ENCODE measurements at places on chromosomes 5 and 9.
A peak's percentile ranks its signal among the peaks of the same experiment; 100 is the strongest.

- DNase-seq = no peak
Measured at GRCh38 chr5:51203598-51203997, 179.7 kb upstream of the ISL1 start.

DNA sequence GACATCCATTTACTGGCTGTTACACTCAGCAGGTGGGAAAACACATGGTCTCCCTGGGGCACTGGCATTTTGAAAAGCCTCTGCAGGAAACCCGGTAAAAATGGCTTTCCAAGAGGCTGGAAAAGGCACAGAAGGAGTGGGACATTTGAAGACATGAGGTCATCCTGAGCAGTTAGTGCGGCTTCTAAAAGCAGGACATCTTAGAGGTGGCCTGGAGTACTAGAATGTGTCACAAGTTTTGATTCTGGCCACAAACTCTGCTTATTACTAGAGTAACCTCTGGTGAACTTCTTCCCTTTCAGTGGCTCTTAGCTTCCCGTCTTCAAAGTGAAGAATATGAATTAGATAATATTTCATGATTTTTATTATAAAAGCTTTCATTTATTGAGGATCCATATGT, 423.0 kb upstream of the BRINP1 start:
- DNase-seq = no peak

GRCh38 chr5:107807431-107807830, 136.7 kb upstream of the EFNA5 start:
- no peak for DNase-seq

DNA sequence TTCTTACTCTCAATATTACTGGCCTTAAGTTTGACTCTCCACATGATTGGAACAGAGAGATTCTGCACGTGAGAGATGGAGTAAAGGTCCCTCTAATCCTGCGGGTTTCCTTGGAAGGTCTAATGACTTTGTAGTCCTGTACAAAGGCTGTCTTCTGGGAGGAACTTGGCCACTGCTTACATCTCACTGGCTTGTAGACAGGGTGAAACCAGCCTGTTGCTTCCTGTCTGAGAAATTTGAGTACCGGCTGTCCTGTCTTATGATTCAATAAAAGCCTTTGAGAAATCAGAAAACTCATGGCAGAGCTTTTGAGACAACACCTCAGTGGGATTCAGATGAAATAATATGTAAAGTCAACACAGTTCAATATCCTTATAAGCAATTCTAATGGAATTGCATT, 43.0 kb downstream of the IL31RA start:
- no peak for DNase-seq

DNA sequence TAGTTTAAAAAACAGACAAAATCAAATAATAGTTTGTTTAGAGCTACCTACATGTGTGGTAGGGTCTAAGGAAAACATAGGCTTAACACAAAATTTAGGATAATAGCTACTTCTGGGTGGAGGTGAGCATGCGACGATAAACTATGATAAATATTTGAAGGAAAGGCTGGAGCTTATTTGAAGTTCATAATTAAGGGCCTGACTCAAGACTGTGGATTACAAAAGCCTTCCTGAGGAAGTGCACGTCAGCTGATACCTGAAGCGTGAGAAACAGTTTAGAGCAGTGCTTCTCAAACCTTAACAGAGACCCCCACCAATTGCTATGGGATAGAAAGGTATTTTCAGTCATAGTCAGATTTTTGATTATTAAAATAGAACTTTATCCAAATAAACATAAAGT, 20.4 kb upstream of the UBLCP1 start:
- no peak for DNase-seq

DNA sequence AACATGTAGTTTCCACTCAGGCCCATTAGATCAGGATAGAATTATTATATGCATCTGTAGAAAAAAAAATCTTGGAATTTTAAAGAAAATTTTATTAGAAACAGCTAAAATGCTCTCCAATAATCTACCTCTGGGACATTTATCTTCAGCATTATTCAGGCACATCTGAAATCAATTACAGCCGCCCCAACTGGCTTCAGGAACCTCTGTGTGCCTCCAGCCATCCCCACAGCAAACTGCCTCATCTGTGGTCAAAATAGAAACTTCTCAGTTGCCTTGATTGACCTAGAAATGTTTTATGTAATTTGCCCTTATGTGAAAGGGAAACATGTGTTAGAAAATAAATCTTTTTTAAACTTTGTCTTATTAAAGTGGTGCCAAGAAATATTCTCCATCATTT, 120.1 kb upstream of the LPAR1 start:
- peak; percentile 58 for DNase-seq

DNA sequence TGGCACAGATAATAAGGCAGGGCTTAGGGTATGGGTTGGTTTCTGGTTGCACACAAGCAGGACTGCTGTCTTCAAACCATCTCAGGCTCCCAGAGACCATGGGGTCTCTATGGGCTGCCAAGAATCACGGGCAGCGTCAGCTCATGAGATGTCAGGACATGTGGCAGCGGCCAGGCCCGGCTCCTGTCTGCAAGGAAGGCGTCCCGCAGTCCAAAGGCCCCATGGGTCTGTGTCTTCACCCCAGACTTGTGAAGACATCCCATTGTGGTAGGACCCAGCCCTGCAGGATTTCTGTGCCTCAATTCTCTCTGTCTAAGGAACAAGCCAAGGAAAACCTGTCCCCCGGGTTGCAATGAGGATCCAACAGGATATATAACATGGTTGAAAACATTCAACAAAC, 32.6 kb downstream of the IPPK start:
- DNase-seq = no peak

GRCh38 chr9:97919217-97919813, 3.0 kb downstream of the TRMO start:
- no peak for DNase-seq

DNA sequence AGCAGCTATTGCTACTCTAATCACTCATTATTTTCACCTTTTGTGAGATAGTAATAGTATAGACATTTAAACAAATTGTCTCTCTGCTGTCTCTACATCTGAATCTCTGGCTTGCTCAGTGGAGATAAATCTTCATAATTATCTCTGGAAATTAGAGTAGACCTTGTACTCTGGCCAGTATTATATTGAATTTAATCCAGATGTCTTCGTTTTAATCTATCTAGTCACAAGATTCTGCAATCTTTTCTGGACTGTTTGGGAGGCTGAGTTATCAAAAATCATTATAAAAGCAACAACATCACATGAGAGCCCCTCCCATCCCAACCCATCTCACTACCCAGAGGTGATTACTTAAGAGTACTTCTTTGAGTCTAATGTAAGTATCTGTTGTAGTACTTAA, 19.0 kb downstream of the ARHGAP26 start:
- no peak for DNase-seq

GRCh38 chr9:88889386-88889785, 101.9 kb upstream of the S1PR3 start:
- no peak for DNase-seq

DNA sequence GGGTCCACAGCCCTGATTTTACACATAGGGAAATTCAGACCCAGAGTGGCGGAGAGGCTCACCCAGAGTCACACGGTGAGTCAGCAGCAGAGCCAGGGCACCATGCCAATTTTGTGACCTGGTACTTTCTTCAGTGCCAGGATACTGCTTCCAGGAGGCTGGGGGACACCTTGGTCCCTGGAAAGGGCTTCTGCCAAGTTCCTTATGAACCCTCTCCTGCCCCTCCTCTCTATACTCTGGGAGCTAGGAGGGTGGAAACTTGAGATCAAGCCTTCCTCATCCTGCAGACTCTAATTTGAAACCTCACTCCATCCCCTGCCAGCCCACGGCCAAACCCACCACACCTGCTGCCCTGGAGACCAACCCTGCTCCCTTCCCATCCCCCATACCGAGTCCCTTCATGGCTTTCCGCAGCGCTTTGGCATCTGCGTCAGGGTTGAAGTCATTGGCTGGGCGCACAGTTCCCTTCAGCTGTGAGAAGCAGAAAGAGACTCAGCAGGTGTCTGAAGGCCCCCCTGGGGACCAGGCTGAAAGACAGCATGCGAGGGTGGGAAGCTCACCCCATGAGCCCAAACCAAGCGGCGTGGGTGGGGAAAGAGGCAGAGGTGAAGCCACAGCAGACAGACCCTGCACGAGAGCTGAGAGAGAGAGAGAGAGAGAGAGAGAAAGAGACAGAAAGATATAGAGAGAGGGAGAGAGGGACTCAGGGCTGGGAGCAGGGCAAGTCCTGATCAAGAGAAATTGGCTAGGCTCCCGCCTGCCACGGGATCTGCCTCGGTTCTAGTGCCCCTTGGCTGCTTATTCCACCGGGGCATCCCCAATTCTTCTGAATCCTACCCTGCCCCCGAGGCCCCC, 33.5 kb downstream of the ANXA6 start:
- no peak for DNase-seq

GRCh38 chr5:41157272-41157894, 55.9 kb downstream of the C6 start:
- DNase-seq = no peak

- no peak for DNase-seq
Measured at GRCh38 chr9:136328622-136329041, 1.3 kb downstream of the GPSM1 start.

- DNase-seq = peak; percentile 22
Measured at GRCh38 chr5:54610197-54610944, 92.8 kb downstream of the SNX18 start.

DNA sequence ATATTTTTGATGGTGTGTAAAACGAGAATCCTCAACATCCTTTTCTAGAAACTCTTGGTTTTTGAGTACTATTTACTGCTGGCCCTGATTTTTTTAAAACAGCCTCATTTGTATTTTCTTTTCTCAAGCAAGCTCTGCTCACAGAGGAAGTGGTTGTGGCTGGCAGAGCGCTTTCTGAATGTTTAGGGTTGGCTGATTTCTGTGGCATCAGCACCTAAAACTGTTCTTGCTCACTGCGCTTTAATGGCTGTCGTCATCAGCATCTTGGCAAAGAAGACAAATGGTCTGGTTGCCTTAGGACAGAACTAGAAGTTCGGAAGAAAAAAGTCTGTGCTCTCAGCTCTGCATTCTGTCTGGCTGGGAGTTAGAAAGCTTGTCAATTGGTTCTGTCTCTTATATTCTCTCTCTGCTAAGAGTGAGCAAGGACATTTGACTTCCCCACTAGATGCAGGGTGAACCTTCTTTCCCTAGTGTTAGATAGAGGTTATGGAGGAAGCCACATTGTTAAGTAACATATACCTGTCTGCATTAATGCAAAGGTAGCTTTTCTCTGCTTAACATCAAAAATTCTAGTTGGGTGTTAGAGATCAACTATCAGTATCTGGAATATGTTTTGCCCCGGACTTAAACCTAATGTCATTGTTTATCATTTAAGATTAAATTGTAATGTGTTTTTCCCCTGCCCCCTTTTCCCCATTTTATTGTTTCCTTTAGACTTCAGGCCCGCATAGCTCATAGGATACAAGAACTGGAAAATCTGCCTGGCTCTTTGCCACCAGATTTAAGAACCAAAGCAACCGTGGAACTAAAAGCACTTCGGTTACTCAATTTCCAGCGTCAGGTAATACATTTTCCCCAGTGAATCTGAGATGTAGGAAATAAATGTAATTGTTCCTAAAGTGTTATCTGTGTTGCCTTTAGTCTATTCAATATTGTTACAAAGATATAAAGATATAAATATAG, 39.0 kb downstream of the SMARCA2 start:
- no peak for DNase-seq

DNA sequence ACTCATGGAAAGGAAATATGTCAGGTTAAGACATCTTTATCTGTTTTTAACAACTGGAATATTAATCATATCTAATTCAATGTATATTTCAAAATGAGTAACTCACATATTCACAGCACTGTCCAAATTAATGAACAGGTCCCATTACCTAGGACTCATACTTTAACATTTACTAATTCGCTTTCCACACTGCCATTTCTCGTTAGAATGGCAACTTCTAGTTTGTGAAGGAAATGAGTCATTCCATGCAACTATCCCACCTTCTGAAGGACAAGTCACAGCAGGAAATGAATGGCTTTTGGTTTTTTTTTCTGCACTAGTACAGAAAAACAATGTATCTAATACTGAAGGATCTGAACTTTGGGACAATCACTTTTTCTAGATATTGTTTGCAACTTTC, 24.6 kb upstream of the IFNK start:
- DNase-seq = no peak

DNA sequence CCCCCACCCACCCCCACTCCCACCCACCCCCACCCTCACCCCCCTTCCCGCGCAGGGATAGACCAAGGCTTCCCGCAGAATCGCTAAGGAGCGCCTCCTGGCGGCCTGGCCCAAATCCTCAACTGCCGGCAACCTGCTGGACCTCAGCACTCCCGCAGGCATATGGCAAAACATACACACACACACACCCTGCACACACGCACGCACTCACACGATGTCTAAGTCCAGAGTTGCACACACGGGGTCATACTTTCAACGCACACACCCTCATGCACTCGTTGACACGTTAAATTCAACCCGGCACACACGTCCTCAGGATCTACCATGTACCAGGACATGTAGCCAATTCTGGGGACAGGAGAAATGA, 1.7 kb downstream of the CPLX2 start:
- DNase-seq = no peak

DNA sequence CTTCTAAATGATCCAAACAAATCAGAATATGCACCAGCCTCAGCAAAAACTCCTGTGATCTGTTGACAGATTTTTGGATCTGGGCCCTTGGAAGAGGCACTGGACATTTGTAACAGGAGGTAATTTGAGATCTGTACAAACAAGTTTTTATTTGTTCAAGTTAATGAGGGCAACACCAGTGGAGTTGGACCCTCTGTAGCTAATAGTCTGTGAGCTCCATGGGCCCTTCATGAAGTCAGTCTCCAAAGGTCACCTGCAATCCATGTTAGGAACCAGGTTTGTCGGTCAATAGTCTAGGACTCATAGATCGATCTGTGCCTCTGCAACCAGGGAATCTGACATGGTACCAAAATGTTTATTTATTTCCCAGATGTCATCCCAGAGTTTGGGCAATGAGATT, 40.9 kb downstream of the PAM start:
- no peak for DNase-seq
